ENCODE measurements at places on chromosomes 16 and 17. TPM values are rescaled to one million over a fixed set of nuclear protein-coding genes. Genes with fewer than 3 reads are reported as not detected.

GRCh38 chr16:58339452-58339981 is 44.7 kb upstream of the PRSS54 start:
- peak; percentile 40 for DNase-seq

DNA sequence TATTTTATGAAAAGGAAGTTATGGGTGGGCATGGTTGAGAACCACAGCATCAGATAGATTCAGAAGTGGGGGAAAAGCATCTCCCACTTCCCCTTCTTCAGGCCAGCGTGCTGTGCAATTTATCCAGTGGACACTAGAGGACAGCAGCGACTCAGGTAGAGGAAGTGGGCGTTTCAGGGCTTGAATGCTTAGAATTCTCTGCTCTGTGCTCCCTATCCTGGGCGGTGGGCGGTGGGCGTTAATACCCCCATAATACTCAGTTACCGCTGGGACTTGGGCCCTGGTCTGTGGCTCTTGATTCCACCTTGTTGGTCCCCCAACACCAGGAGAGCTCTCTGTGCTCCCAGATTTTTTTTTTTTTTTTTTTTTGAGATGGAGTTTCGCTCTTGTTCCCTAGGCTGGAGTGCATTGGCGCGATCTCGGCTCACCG is 3.7 kb upstream of the LYZL6 start:
- DNase-seq: peak; percentile 48

The MYLK3 gene
- not detected for total RNA-seq

The CHST6 gene
- total RNA-seq: 0.96 TPM

DNA sequence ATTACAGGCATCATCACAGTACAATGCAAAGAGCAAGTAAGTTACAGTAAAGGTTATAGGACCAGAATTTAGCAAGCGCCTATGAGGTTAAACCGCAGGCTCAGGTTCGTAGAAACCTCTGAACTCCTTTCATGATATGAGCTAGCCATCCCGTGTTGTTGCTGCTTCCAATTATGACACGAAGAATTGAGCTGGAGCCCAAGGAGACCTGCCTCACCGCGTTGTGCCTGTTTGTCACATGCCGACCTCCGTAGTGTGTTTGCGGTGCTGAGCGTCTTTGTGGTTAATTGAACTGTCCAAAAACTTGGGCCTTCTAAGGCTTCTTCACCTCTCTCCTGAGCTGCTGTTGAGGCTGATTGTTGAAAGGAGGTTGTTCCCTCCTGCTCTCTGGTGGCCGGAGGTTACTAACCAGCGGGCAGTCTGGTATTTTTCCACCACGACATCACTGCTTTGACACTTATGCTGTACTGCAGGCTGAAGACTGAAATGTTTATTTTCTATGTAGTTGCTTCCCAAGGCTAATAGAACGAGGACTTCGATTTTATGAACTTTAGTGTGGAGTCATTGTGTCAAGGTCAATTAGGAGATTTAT is 67.5 kb downstream of the SEC14L1 start:
- peak; percentile 56 for DNase-seq

GRCh38 chr17:3961564-3962047 is 2.6 kb downstream of the ATP2A3 start:
- no peak for DNase-seq

The ZMYND15 gene
- total RNA-seq: not detected

GRCh38 chr17:48540213-48540612 is 4.7 kb downstream of the HOXB2 start:
- no peak for DNase-seq

DNA sequence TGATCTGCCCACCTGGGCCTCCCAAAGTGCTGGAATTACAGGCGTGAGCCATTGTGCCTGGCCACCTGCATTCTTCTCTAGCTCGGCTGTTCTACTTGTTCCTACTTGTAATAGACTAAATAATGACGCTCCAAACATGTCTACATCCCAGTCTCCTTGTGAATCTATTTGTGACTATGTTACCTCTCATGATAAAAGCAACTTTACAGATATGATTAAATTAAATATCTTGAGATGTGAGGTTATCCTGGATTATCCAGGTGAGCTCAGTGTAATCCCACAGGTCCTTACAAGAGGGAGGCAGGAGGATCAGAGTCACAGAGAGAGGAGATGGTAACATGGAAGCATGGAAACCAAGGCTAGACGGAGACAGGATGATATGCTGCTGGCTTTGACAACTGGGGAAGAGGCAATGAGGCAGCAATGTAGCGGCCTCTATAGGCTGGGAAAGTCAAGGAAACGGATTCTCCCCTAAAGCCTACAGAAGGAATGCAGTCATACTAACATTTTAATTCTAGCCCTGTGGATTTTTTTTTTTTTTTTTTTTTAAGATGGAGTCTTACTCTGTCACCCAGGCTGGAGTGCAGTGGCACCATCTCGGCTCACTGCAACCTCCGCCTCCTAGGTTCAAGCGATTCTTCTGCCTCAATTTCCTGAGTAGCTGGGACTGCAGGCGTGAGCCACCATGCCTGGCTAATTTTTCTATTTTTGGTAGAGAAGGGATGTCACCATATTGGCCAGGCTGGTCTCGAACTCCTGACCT is 5.0 kb upstream of the LASP1 start:
- peak; percentile 65 for DNase-seq

DNA sequence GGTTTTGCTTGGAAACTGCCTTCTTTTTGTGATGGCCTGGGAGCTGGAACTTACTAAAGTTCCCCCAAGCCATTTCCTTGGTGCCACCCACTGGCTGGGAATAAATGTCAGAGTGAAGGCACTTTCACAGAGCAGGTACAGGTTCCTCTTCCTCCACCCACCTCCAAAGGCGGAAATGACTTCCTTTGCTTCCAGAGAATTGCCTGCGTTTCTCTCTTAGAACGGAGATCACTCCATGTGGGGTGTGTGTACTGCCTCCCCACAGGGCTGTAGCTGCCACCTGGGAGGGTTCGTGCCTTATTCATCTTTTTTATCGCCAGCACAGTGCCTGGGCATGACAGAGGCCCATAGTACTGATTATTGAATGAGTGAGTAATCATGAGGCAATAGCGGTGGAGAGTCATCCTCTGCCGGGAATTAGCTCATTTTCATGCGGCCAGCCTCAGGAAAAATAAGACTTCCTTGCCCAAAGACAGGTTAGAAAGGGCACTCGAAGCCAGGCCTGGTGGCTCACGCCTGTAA is 32.2 kb upstream of the HAS3 start:
- peak; percentile 91 for DNase-seq

DNA sequence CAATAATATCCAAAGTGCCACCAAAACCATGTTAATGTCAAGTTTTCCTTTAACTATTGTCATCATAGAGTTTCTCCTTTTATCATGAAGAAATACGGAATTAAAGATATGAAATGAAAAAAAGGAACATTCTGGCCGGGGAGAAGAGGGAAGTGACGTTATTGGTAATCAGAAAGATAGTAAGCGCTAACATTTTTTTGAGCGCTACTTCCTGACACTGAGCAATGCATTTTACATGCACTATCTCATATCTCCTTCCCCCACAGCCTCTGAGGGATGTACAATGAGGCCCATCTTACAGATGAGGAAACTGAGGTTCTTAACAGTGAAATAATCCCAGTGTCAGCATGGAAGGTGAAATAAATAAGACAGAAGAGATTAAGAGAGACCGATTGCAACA is 410.9 kb downstream of the SOX9 start:
- no peak for DNase-seq

- no peak for DNase-seq
These were observed 826.8 kb upstream of the KIF2B start for GRCh38 chr17:52995881-52996280.

- DNase-seq: no peak
These were observed 14.9 kb upstream of the KLHL11 start for GRCh38 chr17:41880130-41880529.

The TEKT3 gene
- not detected for total RNA-seq

- peak; percentile 24 for DNase-seq
These were observed at the start of gene CYBA for GRCh38 chr16:88650749-88651275. Gene CYBA (minus strand): TSS chr16:88651053. CDS start chr16:88651013, 40 bp downstream.

- DNase-seq: peak; percentile 81
These were observed 5.8 kb downstream of the ITGAM start for GRCh38 chr16:31265329-31266245.

- DNase-seq: no peak
These were observed 387.5 kb upstream of the GOT2 start for GRCh38 chr16:59121411-59122261.

DNA sequence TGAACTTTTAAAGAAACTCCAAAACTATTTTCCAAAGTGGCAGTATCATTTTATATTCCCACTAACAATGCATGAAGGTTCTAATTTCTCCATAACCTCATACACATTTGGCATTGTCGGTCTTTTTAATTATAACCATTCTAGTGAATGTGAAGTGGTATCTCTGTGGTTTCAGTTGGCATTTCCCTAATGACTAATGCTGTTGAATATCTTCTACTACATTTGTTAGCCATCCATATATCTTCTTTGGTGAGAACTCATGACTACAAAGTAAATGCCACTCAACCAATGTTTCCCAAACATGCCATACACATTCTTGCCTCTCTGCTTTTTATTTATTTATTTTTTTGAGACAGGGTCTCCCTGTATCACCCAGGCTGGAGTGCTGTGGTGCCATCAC is 31.7 kb upstream of the TAOK1 start:
- peak; percentile 61 for DNase-seq

GRCh38 chr17:16486373-16487250 is 5.4 kb downstream of the LRRC75A start:
- peak; percentile 90 for DNase-seq

All from RPMI7951 (cell line).